ENCODE measurements at places on chromosomes 11 and 22. TPM values are rescaled to one million over a fixed set of nuclear protein-coding genes. Genes with fewer than 3 reads are reported as not detected.

CCDC116 gene
- total RNA-seq: 0.07 TPM

DENND6B gene
- total RNA-seq: 0.68 TPM

KCNK4 gene
- not detected for total RNA-seq

CARNS1 gene
- total RNA-seq: under 0.01 TPM

ANO1 gene
- 38.4 TPM for total RNA-seq

MYEOV gene
- total RNA-seq: under 0.01 TPM

SULT4A1 gene
- total RNA-seq: 0.50 TPM

NECTIN1 gene
- total RNA-seq: 414 TPM

NCR3LG1 gene
- 3.6 TPM for total RNA-seq

DDIAS gene
- 0.57 TPM for total RNA-seq

OSBP2 gene
- total RNA-seq: 73.1 TPM

CNGA4 gene
- 0.07 TPM for total RNA-seq

KRTAP5-11 gene
- total RNA-seq: not detected

SPCS2 gene
- total RNA-seq: 39.8 TPM

UCP3 gene
- 0.93 TPM for total RNA-seq

CELSR1 gene
- total RNA-seq: 303 TPM

OPCML gene
- not detected for total RNA-seq
